ENCODE measurements at places on chromosomes 6 and 20. TPM values are rescaled to one million over a fixed set of nuclear protein-coding genes. Genes with fewer than 3 reads are reported as not detected.

Gene EBF4
- total RNA-seq, result 0.76 TPM

Gene NKAIN2
- not detected for total RNA-seq

Gene BCKDHB
- total RNA-seq, result 22.6 TPM

Gene TMEM74B
- 0.11 TPM for total RNA-seq

Gene SUMO4
- 3.5 TPM for total RNA-seq

Gene WFDC5
- not detected for total RNA-seq

Gene WRNIP1
- 23.5 TPM for total RNA-seq

Gene SNAI1
- total RNA-seq, result 4.6 TPM

Gene GPX5
- total RNA-seq, result not detected

Gene LAMA4
- 536 TPM for total RNA-seq

Gene APCDD1L
- total RNA-seq, result 4.5 TPM

Gene DEFB114
- not detected for total RNA-seq

Gene MOG
- total RNA-seq, result not detected

Gene RAET1L
- total RNA-seq, result not detected

Gene BPIFB4
- total RNA-seq, result not detected

Gene MAN1A1
- 141 TPM for total RNA-seq

Gene SLC17A9
- total RNA-seq, result 6.9 TPM

Gene OR11A1
- total RNA-seq, result not detected

Gene SYNJ2
- 74.0 TPM for total RNA-seq

Gene DDX43
- total RNA-seq, result 2.8 TPM

Gene MYB
- 0.13 TPM for total RNA-seq

Gene C6orf52
- total RNA-seq, result 0.65 TPM

Gene C20orf144
- not detected for total RNA-seq

Gene SLC13A3
- total RNA-seq, result 1.6 TPM

Gene BFSP1
- total RNA-seq, result 1.3 TPM

Gene TBXT
- total RNA-seq, result not detected

Gene IPCEF1
- total RNA-seq, result 0.22 TPM

Gene WFDC12
- total RNA-seq, result not detected

Gene GSTA5
- not detected for total RNA-seq

Gene SOBP
- total RNA-seq, result 10.4 TPM

Gene DUSP15
- 1.6 TPM for total RNA-seq

Gene CCN6
- total RNA-seq, result 36.8 TPM

Gene SRMS
- not detected for total RNA-seq
